Substantia nigra (tissue), 51 donors: ENCODE measurements at places on chromosomes 11 and 22.

GRCh38 chr22:25136953-25137576, 62.6 kb upstream of the CRYBB3 start:
- no peak for DNase-seq

- no peak for DNase-seq
Observed at GRCh38 chr11:63567044-63567840, 4.1 kb upstream of the PLAAT2 start.

- DNase-seq = no peak
Observed at GRCh38 chr22:45828841-45829240, 148.1 kb downstream of the WNT7B start.

- DNase-seq = no peak
Observed at GRCh38 chr11:68002938-68003845, 705 bp downstream of the UNC93B1 start.

DNA sequence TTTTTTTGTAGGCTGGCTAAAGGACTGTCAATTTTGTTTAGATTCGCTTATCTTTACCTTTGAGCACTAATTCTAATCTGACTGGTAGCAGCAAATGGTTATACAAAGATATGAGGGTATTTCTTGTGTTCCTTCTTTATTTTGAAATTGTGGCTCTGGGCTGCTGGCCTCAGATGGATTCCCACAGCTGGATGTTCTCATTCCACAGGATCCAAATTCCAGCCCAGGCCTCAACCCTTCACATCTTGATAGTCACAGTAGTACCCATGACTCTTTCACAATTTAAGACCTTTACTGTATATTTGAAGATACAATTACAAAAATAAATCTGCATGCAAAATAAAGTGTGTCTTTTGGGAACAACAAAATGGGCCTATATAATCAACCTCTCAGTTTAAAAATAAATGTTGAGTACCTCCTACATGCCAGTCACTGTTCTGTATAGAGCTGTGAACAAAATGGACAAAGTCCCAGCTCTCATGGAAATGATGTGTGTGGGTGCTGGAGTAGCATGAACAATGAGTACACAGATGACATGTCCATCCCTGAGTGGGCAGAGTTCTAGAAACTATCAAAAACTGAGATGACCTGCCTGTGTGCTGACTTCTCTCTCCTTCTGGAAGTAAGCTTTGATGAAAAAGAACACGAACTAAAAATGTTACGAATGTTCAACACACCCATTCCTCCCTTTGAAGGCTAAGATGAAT, 51.7 kb upstream of the FBXO3 start:
- no peak for DNase-seq

- no peak for DNase-seq
Observed at GRCh38 chr11:45154276-45154675, 7.8 kb downstream of the PRDM11 start.

GRCh38 chr11:125773516-125773915, 5.1 kb downstream of the PATE2 start:
- DNase-seq = no peak

DNA sequence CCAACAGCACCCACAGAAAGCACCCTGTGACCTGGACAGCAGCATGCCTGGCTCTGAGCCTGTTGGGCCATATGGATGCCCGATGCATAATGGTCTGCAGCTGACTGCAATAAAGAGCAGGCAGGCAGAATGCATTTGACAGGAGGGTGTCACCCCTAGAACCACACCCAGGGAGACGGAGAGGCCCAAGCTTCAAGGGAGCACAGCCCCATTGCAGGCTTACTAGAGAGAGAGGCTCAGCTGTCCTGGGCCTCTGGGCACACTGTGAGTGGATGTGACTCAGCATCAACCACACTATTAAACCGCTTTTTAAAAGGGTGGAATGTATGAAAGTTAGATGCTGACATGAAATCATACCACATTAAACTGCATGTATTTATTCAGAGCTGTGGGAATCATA, 365.3 kb downstream of the CTTN start:
- DNase-seq = no peak

- no peak for DNase-seq
Observed at GRCh38 chr11:116356451-116356850, 416.3 kb downstream of the BUD13 start.

DNA sequence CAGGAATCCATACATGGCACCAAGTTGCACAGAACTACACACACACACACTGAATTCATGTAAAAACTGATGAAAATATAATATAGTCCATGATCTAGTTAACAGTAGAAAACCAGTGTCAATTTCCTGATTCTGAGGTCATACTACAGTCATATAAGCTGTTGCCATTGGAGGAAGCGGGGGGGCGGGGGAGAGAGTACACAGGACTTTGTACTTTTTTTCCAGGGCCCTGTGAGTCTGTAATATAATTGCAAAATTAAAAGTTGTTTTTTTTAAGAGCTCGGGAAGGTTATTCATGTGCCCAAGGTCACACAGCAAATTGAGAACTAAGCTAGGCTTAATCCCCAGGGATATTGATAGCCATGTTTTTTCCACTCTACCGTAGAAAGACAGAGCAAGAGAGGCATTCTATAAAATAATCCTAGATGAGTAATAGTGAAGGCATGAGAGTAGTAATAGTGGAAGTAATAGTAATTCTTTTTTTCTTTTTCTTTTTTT, 312.3 kb downstream of the MN1 start:
- DNase-seq = no peak

DNA sequence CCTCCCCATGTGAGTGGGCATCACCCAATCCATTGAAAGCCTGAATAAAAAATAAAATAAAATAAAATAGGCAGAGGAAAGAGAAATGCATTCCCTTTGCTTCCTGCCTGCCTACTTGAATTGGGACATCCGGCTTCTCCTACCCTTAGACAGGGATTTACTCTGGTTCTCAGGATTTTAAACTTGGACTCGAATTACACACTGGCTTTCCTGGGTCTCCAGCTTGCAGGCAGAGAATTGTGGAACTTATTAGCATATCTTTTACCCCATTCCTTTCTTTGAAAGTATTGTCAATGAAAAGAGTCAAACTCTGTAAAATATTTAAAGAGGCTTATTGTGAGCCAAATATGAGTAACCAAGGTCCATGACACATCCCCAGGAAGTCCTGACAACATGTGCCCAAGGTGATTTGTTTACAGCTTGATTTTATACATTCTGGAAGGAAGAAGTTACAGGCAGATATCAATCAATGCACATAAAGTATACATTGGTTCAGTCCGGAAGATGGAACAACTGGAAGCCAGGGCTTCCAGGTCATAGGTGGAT, 78.4 kb upstream of the CCDC90B start:
- no peak for DNase-seq

- DNase-seq = no peak
Observed at GRCh38 chr11:24513479-24514218, 16.8 kb downstream of the LUZP2 start.

DNA sequence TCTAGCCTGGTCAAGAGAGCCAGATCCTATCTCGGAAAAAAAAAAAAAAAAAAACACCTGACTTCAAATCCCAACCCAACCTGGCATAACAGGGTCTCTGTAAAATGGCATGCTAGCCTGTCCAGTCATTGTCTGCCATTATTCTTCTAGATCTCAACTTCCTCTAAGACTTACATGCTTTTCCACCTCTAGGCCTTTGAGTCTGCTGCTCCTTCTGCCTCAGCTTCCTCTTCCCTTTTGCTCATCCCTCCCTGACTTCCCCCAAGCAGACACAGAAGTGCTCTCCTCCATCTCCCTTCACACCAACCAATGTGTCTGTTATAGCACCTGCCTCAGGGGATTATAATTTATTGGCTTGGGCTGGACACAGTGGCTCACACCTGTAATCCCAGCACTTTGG, 7.8 kb downstream of the STK33 start:
- DNase-seq = no peak

DNA sequence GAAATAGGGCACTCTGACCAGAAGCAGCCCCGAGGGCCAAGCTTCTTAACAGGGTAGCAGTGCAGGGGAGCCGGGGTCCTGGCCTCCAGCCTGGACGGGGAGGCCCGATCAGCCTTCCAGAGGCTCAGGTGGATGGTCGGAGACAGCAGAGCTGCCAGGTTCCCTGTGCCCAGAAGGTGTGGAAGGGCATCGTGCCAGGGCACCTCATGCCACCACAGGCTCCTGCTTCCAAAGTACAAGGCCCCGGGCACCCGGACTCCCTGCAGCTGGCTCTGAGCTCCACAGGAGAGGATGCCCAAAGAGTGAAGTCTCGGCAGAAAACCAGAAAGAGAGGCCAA, 14.3 kb downstream of the EHD1 start:
- no peak for DNase-seq

GRCh38 chr11:27241311-27242122, 121.5 kb downstream of the CCDC34 start:
- no peak for DNase-seq

GRCh38 chr11:101718402-101718801, 134.6 kb upstream of the TRPC6 start:
- DNase-seq = no peak

GRCh38 chr11:129840236-129840635, 24.6 kb downstream of the TMEM45B start:
- no peak for DNase-seq

GRCh38 chr11:68021167-68021787, 9.2 kb upstream of the NDUFS8 start:
- no peak for DNase-seq

- DNase-seq = no peak
Observed at GRCh38 chr11:105829084-105829483, 193.0 kb downstream of the MSANTD4 start.

DNA sequence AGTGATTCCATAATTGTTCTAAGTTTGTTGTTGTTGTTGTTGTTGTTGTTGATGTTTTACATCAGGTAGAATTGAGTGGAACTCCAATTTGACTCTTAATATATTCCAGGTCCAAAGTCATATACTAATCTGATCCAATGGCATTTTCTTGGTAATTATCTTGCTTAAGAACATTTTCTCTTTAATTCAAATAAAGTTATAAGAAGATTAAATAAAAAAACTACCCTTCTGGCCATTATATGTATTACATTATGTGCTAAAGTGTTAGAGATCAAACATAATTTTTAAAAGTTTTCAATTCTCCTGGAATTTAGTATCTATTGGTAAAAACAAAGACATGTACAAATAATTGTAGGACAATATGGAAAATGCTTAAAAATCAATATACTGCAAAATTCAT, 775.4 kb downstream of the LUZP2 start:
- DNase-seq = no peak

DNA sequence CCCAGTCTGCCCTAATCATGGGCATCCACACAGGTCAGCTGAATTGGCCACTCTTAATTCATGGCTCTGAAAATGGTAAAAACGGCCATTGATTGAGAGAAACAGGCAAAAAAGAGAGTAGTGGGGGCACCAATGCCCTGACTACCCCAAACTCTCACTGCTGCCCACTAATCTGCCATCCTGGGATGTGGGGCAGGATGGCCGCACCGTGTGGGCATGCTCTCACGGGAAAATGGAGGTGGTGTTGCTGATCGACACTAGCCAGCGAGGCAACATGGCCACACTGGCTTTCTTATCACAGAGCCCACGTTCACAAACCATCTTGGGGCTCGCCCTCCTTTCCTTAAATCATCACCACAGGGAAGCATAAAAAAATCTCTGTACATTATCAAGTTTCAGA, 11.2 kb upstream of the TUB start:
- no peak for DNase-seq

DNA sequence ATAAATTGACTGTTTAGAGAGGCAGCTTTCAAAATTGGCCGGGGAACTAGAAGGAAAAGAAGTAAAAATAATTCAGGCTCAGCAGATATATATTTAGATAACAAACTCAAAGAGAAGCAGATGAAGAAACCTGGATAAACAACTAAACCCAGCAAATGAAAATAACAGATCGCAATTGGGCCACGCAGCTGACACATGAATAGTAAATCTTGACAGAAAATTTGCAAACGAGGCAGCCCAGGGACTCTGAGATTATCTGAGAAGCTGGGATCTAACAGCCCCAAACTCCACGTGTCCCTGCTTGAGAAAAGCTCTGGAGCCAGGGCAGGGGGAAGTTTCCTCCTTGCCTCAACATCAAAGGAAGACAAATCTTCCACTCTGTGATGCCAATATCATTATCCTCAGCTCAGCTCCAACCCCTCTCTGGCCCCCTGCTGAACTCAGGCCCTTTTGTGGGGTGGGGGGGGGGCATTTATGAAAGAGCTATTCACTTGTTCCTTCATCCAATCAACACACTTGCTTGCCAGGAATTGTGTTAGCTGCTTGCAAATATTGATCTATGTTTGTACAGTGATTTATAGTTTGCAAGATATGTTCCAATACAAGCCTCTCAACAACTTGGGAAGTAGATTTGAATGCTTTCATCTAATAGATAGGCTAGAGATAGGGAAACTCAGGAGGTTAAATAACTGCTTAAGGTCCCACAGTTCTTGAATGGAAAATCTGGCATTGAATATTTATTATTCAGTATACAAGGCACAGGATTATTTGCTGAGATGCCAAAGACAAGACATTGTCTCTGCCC, 72.5 kb upstream of the C11orf87 start:
- DNase-seq = no peak

GRCh38 chr11:9459667-9460321, 1.0 kb upstream of the ZNF143 start:
- DNase-seq = peak; percentile 5

DNA sequence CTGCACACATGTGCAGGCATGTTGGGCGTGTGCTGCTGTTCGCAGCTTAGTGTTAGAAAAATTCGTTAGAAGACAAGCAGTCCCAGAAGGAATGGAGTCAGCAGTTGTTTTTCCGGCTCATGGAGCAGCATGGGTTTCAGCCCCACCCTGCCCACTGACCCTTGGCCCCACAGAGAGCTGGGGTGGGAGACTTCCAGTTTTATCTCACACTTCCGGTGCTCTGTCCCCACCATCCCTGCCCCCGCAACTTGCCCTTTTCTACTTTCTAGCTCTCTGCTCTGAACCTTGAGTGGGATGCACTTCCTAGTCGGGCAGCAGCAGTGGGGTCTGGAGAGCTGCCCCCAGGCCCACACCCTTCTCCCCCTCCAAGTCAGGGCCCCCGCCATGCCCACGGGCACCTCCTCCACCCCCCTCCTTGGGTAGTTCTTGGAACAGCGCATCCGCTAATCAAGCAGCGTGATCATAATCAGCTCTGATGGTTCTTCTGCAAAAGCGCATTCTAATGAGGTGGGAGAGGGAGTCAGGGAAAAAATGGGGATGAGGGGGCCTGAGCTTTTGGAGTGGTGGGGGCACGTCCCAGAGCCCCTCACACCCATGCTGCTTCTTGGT, 184.4 kb downstream of the CEP164 start:
- no peak for DNase-seq

DNA sequence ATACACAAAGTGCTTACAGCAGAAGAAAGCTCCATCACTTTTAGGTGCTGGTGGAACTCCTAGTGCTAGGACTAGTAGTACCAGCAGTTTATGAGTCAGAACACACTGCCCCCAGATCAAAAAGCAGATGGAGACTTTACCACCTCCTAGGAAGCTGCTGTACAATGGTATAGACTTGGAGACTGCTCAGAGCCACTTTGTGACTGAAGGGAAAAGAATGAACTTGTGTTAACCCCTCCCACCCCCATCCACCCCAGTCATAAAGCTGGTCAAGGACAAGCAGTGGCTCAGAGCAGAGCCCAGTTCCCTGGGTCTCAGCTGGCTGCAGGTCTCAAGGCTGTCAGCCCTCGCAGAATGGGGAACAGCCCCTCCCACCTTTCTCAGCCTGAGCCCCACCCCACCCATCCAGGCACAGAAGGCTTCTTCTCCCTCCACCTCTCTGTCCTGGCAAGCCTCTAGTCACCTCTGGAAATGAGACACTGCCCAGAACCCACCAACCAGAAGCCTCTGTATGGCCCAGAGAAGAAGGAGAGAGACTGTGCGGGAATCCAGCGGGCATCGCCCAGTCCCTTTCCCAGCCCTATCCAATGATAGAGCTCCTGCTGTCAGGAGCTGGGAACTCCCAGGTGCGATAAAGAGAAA, 23.8 kb downstream of the PACSIN2 start:
- DNase-seq = no peak

GRCh38 chr22:28989035-28989464, 72.6 kb downstream of the C22orf31 start:
- no peak for DNase-seq
